A673 (cell line): ENCODE measurements at places on chromosomes 13 and 19. TPM values are rescaled to one million over a fixed set of nuclear protein-coding genes. Genes with fewer than 3 reads are reported as not detected.

The CERS1 gene
- total RNA-seq, result 10.0 and 11.4 TPM in 2 replicates

The ZNF490 gene
- total RNA-seq, result 7.7 and 9.5 TPM in 2 replicates

The IFI30 gene
- not detected in 2 replicates for total RNA-seq

The NLRP9 gene
- total RNA-seq, result not detected in 2 replicates

The IL12RB1 gene
- not detected in 2 replicates for total RNA-seq

DNA sequence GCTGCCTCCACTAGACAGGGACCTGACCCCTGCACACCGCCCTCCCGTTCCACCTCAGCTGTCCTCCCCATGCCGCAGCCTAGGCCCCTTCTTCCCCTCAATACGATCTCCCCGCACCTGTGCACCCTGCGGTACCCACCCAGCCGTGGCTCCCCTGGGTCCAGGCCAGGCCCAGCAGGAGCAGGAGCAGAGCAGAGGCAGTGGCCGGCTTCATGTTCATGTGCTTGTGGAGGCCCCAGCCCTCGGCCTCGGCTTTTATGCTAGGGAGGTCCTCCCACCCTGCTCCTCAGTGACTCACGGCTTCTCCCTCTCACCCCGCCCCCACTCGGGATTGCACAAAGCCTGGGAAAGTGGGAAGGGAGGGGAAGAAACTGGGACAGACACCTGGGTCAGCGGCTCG, 11.4 kb upstream of the KRTDAP start:
- DNase-seq, result no peak
- no peaks in the 10 kb centered on the region for H3K4me1 ChIP-seq
- no peaks in the 10 kb centered on the region for H3K36me3 ChIP-seq
- H3K27ac ChIP-seq, result no peak overlapping the region
- H3K27me3 ChIP-seq, result peaks cover 37% of the 10 kb centered on the region

GRCh38 chr19:16911046-16911445, 22.2 kb downstream of the F2RL3 start:
- no peaks in the 10 kb centered on the region for H3K36me3 ChIP-seq
- H3K4me3 ChIP-seq, result no peak overlapping the region
- H3K27me3 ChIP-seq, result no peaks in the 10 kb centered on the region
- H3K27ac ChIP-seq, result no peak overlapping the region
- H3K4me1 ChIP-seq, result no peaks in the 10 kb centered on the region
- no peak for DNase-seq

GRCh38 chr19:42048992-42049391, 21.0 kb downstream of the GRIK5 start:
- no peaks in the 10 kb centered on the region for H3K4me1 ChIP-seq
- DNase-seq, result no peak
- H3K36me3 ChIP-seq, result peaks cover 4% of the 10 kb centered on the region
- H3K27ac ChIP-seq, result no peak overlapping the region

DNA sequence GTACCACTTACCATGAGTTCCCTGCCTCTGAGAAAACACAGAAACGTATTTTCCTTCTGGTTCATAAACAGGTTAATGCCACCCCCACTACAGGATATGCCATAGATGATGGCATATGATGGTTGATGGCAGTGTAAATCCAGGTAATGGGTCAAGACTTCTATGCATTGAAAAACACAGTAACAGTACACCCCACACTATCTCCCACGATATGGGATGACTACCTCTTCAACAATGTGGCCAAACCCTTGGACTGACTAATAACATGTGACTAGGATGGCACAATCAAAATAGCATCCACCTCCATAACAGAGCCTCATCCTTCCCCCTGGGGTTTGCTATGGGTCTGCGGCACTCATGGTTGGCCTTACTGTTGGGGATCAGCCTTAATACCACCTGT, 22.0 kb downstream of the ZNF235 start:
- no peaks in the 10 kb centered on the region for H3K4me1 ChIP-seq
- H3K27me3 ChIP-seq, result no peaks in the 10 kb centered on the region

GRCh38 chr13:32905864-32906180, 110.4 kb upstream of the KL start:
- no peaks in the 10 kb centered on the region for H3K27me3 ChIP-seq
- no peak overlapping the region for H3K4me3 ChIP-seq
- H3K27ac ChIP-seq, result no peak overlapping the region

DNA sequence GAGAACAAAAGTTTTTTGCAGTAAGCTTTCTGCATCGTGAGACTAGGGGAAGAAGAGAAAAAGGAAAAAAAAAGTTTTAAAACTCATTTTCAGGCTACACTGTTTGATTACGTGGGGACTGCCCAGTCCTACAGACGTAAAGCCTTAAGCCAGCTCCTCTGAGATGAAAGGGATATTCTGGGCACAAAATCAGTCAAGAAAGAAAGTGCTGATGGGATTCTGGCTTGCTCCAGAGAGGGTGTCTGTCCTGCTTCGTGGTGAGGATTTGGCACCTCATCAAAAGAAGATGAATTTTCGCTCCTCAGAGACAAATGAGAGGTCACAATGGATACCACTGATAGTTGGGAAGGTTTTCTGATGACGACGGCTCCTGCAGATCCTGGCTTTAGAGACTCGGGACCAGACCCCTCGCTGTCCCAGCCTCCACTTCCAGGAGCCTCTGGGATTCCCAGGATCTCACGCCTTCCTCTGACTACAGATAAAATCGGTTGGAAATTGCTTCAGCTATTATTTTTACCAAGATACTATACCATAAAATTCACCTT, 9.7 kb downstream of the TEX29 start:
- no peak overlapping the region for H3K27ac ChIP-seq
- no peak for DNase-seq
- no peaks in the 10 kb centered on the region for H3K27me3 ChIP-seq
- H3K4me1 ChIP-seq, result no peaks in the 10 kb centered on the region
- no peaks in the 10 kb centered on the region for H3K36me3 ChIP-seq
- H3K4me3 ChIP-seq, result no peak overlapping the region

DNA sequence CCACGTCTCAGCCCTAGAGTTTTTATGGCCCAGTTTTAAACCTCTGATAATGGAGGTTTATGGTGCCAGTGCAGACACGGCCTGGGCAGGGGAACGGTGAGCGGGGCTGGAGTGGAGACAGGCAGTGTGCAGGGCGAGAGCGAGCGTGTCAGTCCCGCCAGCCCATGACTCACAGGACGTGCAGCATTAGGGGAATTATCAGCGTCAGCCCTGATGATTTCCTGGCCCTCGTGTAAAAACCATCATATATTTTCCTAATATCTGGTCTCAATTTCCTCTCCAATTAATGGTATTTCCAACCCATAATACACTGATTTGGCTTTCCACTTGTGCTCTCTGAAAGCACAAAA, 104.6 kb upstream of the VSTM2B start:
- no peak for DNase-seq
- no peaks in the 10 kb centered on the region for H3K36me3 ChIP-seq
- no peak overlapping the region for H3K4me3 ChIP-seq
- H3K27ac ChIP-seq, result no peak overlapping the region
- no peaks in the 10 kb centered on the region for H3K27me3 ChIP-seq

DNA sequence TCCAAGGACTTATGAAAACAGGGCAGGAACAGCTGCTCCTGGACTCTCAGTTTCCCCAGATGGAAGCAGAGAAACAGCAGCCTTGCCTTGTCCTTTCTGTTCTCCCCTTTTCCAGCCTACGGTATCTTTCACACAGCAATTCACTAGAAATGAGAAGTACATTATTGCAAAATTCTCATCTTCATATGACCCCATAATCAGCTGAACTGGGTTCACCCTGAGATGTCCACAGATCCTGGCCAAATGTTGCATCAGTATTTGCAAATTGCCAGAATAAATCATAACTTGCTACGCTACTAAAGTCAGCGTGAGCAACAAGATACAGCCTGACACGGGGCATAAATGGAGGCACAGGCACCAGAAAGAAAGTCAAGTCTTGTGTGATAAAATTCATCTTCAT, 16.1 kb downstream of the VSTM1 start:
- peaks cover 38% of the 10 kb centered on the region for H3K27me3 ChIP-seq
- H3K4me3 ChIP-seq, result no peak overlapping the region
- no peak overlapping the region for H3K27ac ChIP-seq
- H3K36me3 ChIP-seq, result no peaks in the 10 kb centered on the region
- DNase-seq, result no peak
